ENCODE measurements at places on chromosomes 3 and 15.

DNA sequence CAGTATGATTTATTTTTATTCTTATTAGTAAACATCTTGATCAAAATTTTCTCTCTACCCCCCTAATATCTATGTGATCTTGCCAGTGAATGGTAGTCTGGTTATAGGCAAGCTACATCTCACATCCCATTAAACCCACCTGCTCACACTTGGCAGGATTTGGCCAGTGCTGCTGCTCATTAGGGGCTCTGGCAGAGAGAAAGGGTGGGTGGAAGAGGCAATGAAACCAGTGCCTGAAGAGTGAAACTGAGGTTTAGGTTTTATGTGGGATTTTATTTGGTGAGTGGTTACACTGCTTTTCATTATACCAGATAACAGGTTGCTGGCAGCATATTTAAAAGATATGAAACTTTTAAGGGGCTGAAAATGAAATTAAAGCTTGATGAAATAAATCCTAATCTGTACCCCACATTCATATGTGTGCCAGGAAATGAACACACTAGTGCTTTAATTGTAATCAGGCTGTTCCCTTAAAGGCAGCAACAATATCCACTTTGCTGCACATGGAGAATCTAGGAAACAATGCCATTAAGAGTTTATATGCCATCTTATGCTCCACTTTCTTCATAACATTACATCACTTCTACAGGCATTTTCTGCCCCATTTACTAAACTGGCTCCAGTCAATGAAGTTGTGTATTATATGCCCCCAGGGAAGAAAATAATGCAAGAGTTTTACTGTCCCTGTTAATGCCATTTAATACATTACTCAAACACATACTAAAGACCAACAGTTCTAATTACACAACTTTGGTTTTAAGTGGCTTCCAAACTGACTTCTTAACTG, 688.7 kb downstream of the MECOM start:
- DNase-seq: no peak

DNA sequence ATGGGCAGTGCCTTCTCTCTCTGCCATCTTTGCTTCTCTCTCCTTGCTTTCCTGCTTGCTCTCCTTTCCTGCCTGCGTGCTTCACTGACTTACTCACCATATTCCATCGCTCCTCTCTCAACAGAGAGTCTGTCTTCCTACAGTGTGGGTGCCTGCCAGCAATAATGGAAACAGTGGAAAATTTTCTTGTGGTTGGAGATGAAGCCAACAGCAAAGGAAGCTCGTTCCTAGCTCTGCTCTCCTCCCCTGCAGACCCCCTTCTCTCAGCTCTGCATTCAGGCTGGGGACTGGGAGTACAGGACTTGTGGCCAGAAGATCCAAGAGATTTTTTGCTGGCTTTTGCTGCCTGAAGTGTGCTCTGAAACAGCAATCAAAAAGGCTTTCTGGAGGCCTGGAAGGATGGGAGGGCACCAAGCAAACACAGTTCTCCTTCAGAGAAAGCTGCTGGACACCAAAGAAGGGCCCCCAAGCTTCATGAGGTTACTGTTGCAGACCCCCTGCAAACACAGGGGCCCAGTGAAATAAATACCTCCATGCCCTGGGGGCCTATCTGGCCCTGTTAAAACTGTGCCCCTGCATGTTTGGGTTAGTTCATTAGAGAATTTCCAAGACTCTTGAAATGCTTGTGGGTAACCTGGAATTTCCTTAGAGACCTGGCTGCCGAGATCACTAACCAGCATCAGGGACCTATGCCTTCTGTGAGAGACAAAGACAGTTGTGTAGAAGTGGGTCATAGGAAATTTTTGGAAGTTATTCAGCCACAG, 149.9 kb upstream of the RASGRP1 start:
- no peak for DNase-seq

GRCh38 chr3:61236556-61236955, 14.7 kb downstream of the FHIT start:
- DNase-seq: no peak

DNA sequence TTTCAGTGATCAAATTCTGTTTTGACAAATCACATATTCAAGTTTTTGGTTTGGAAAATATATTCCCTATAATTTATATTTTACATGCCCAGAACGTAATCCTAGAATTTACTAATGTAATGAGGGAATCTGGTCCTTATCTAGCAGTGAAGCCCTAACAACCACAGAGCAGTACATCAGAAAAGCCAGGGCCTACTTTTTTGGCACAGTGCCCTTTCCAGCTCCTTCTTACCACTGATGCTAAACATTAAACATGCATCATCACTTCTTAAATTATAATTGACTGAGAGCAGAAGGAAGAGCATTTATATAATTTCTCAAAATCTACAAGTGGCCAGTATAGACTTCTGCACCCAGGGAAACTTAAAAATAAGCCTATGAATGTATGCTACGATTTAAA, 66.7 kb downstream of the FBXL22 start:
- DNase-seq: no peak

DNA sequence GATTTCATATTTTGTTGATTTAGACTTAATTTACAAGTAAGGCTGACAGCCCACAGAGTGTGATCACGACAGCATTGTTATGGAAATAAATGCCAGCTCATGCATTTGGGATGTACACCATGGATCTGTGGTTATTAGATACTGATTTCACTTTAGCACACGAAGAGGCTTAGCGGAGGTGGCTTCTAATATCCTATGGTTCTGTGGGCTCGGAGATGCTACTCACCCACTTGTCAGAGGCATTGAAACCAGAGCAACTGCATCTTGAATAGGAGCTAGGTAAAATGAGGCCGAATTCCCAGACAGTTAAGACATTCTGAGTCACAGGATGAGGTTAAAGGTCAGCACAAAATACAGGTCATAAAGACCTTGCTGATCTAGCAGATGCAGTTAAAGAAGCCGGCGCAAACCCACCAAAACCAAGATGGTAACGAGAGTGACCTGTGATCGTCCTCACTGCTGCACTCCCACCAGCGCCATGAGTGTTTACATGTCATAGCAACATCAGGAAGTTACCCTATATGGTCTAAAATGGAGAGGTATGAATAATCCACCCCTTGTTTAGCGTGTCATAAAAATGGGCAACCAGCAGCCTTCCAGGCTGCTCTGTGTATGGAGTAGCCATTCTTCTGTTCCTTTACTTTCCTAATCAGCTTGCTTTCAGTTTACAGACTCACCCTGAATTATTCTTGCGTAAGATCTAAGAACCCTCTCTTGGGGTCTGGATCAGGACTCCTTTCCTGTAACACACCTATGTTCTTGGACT, 117.5 kb downstream of the PGPEP1L start:
- no peak for DNase-seq

Measured in esophagus squamous epithelium (tissue), 5 donors.